Fibroblast of villous mesenchyme (primary cell): ENCODE measurements at places on chromosomes 4 and X. TPM values are rescaled to one million over a fixed set of nuclear protein-coding genes. Genes with fewer than 3 reads are reported as not detected.

Gene TMSB15A
- 1.7 and 3.9 TPM in 2 replicates for total RNA-seq

Gene ZNF518B
- 30.3 and 44.0 TPM in 2 replicates for total RNA-seq

Gene TMEM47
- 32.2 and 62.6 TPM in 2 replicates for total RNA-seq

Gene PITX2
- total RNA-seq, result 7.8 and 25.4 TPM in 2 replicates

Gene MGARP
- 41.2 and 106 TPM in 2 replicates for total RNA-seq

GRCh38 chrX:145821291-145821897 is 3.8 kb downstream of the SLITRK2 start:
- DNase-seq, result no peak

DNA sequence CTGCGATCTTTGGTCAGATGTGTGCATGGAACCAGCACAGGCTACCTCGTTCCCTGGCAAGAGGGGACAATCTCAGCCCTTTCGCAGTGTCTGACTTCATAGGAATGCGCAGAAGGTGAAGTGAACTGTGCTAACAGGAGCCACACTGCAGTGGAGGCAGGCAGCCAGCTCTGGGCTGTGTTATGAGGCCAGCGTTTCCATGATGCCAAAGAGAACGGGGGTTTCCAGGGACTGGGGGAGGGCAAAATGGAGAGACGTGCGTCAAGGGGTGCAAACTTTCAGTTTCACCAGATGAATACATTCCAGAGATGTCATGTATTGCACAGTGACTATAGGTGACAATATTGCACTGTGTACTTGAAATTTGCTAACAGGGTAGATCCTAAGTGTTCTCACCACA is 30.4 kb downstream of the CLDN34 start:
- no peak for DNase-seq

GRCh38 chr4:188168726-188169373 is 29.6 kb downstream of the TRIML1 start:
- no peak for DNase-seq

- no peak for DNase-seq
Observed at GRCh38 chr4:98363431-98363830, 102.2 kb downstream of the RAP1GDS1 start.

DNA sequence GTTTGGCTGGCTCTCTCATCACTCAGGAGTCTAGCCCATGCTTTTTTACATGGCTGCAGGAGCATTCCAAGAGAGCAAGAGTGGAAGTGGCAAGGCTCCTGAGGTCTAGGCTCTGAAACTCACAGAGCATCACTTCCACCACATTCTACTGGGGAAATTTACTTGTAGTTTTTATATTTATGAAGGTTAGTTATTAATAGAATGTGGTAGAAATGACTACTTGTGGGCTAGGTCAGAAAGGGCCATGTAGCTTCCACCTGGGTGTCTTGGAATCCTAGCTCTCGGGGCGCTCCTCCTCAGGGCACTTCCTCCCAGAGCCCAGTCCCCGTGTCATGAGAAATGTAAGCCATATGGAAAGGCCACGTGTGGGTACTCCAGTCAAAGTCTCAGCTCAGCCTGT is 127.0 kb upstream of the CASK start:
- DNase-seq, result no peak

DNA sequence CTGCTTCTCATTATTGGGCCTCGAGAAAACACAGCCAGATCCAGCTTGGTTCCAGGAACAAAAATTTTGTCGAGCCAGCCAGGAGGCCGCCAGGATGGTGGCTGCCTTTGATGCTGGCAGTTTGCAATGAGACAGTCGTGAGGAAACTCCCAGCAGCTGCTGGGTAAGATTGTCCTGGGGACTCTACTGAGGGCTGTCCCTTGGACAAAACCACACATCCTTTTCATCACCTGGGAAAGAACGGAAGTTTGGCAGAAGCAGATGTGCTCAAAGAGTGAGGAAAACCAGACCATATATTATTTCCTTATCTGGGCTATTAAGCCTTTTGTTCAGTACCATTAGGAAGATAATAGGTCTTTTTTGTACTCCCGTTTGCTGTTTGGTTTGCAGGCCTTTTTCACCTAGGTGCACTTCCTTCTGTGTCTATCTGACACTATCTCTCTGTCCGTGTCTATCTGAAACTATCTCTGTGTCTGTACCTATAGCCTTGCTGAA is 13.4 kb upstream of the PAPSS1 start:
- no peak for DNase-seq

- no peak for DNase-seq
Observed at GRCh38 chr4:158168606-158169005, 4.2 kb downstream of the GASK1B start.

DNA sequence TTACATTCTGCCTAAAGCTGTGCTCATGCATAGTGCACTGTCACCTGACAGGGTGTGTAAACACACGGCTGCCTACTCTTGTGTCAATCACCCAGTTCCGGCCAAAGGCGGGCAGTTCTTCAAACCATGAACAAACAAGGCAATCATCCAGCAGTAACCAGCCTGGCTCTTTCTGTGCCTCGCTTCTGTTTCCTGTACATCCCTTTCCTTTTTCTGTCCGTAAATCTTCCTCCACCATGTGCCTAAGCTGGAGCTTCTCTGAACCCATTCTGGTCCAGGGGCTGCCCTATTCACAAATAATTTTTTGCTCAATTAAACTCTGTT is 60.8 kb upstream of the CBR4 start:
- DNase-seq, result no peak

DNA sequence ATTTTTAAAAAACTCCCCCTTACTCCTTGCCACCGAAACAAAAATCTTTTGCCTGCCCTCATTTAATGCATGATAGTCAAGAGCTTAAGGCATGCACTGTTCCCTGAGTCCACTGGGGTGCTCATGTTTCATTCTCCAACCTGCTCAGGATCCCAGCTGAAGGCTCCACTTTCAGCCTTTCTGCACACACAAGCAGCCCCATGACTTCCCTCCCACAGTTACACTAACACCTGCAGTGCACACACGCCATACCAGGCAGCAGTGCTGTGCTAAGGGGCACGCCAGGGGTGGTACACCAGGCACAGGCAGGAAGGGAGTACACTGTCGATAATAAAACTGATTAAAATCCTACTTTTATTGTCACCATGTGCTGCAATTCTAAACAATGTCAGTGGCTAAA is 385.2 kb downstream of the BMPR1B start:
- DNase-seq, result no peak

GRCh38 chrX:136863826-136864225 is 16.7 kb downstream of the RBMX start:
- DNase-seq, result no peak

DNA sequence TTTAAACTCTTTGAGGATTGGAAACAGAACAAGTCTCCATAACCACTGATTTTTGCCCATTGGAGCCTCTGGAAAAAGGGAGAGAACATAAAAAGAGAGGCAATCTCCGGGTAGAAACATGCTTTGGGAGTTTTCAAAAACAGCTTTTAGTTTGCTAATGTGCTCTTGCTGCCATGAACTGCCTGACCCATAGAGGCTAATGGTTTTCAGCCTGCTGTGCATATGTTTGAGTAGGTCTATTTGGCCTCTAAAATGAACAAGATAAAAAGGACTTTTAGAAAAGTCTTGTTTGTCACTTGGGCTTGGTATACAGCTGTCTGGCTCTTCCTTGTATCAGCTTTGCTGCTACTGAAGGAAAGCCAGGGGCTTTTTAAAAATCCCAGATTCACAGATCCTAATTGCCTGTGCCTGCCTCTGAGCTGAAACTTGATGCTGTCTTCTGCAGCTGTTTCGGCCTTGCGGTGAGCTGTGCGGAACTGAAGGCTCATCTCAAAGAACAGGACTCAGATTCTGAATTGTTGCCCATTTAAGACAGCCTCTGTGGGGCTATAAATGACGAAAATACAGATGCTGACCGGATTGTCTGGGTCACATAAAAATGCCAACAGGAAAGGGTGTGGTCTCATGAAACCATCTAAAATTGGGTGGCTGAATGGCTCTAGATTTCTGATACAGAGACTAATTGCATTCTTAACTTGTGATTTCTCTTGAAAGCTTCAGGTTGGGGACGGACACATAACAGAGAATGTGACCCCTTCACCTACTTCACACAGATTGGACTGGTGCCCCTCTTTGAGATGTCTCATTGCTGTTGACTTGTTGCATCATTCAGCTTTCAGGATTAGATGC is 18.4 kb upstream of the ZNF41 start:
- DNase-seq, result peak; percentile 84

GRCh38 chrX:118802857-118803256 is 20.8 kb upstream of the ZCCHC12 start:
- DNase-seq, result peak; percentile 25

DNA sequence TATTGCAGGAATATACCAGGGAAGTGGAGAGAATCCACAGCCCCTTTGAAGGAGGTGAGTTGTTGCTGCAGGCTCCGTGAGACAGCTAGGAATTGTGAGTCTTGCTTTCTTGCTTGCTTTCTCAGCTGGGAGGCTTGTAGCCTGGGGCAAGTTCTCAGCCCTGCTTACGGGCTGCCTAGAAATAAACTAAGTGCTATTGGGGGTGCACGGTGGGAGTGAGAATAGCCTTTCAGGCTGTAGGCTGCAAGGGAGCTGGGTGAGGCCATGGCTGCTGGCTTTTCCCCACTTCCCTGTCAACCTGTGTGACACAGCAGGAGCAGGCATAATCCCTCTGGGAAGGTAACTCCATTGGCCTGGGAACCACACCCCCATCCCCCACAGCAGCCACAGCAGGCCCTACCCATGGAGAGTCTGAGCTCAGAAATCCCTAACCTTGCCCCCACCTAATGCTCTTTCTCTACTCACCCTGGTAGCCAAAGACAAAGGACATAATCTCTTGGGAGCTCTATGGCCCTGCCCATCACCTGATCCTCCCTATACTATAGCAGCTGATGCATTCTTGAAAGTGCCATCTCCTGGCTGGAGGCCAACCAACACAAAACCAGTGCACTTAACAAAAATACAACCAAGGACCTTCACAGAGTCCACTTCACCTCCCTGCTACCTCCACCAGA is 113.0 kb downstream of the MMRN1 start:
- no peak for DNase-seq
